Fibroblast of lung (primary cell): ENCODE measurements at places on chromosomes 5 and 9. TPM values are rescaled to one million over a fixed set of nuclear protein-coding genes. Genes with fewer than 3 reads are reported as not detected.

GRCh38 chr9:77892955-77893514 is 138.6 kb downstream of the GNAQ start:
- DNase-seq = no peak

SLC6A19 gene
- not detected in 2 replicates for total RNA-seq

- DNase-seq = peak; percentile 82
These were observed 156.4 kb upstream of the RUSC2 start for GRCh38 chr9:35333551-35333950.

DNA sequence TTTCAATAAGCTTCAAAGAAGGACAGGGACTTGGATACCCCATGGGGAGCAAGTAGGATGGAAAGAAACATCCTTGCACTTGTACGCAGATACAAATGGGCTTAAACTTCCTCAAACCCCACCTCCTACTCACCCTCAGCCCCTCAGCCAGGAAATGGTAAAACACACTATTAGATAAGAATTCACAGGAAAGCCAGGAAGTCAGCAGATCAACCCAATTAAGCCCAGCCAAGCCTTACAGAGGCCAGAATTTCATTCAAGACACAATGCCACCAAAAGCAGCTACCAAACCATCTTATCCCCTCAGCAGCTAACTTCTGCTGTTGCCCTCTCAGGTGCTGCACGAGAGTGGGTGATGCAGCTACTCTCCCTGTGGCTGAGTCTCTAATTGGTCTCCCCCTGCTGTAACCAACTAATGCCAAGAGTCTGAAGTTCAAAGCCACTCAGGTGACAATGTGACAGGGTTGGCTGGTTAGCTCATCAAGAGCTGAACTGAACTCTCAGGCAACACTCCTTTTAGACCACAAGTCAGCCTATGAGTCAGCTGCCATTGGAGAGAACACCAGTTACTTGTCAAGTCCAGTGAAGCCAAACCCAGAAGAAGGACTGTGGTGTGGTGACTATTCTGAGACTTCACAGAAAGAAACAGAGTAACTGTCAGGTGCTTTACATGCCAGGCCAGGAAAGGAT is 201.9 kb downstream of the ZNF608 start:
- no peak for DNase-seq

GRCh38 chr5:181170996-181171395 is 23.6 kb downstream of the OR2V2 start:
- DNase-seq = peak; percentile 83

DNA sequence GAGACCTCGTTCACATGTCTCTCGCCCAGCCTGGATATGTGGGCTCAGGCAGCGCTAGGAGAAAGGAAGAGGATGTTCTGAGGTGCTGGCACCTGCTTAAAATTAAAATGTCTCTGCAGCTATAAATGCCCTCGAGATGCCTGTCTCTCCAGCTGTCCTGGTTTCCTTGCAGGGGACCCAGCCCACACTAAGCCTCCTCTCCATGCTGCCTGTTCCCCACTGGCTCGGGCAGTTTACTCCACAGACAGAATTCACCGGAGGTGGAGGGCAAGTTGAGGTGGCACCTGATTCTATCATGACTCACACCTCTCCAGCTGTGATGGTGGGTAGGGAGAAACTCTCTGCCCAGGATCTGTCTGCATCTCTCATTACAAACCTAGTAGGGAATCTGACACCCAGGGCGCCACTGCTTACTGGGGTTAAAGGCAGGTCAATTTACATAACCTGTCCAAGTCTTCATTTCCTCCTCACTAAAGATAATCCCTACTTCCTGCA is 420.9 kb downstream of the SPOCK1 start:
- DNase-seq = peak; percentile 73

DNA sequence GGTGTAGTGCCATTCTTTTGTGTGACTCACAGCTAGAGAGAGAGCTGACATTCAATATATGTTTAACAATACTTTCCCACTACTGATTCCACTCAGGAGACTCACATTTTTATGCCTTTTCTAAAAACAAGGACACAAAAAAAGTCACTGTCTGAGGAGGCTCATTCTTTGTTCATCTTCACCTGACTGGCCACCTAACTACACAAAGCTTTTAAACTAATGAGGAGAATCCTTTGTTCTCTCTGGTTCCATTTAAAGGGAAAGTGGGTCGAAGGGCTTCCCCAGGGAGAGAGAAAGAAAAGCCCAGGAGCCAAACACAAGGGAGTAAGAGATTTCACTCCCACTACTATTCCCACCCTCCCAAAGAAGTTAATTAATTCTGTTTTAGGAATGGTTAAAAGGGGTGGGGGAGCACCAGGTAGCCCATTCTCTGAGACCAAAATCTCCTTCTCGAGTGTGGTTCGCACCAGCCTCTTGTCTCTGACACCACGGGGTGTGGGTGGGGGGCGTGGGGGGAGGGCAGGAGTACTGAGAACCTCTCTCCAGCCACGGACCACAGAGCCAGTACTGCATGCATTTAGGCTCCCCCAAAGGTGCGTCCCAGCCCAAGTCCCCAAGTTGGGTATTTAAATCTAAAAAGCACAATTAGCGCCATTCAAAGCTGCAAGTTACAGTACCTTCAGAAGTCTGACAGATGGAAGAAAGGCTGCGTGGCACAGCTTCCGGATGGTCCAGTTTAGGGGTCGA is 747 bp downstream of the TRPM3 start:
- DNase-seq = no peak

DNAH5 gene
- 0.77 and 3.1 TPM in 2 replicates for total RNA-seq

DNA sequence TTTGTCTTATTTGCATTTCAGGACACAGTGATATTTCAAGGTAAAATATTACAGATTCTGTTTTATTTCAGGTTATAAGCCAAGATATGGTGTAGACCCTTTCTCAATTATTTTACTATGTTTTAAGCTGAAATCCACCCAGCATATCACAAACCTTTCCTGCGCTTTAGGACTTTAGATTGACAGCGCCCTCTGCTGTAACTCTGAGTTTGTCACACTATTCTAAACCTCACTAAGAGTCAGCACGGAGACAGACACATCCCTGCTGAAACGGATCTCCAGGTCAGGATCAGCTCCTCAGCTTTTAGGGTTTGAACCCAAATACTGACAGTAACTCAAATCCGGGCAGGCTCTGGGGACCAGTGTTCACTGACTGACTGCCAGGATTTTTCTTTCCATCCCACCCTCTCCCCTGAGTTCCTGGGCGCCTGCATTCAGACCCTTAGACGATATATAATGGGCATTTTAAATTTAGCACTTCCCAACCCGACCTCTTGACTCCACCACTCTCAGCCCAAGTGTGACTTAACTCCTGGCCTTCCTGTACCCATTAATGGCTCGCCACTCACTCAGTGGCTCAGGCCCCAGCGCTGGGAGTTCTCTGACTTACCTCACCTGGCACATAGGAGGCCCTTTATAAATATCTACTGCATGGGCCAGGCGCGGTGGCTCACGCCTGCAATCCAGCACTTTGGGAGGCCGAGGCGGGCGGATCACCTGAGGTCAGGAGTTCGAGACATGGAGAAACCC is 33.5 kb downstream of the TLX3 start:
- peak; percentile 52 for DNase-seq

DRD1 gene
- total RNA-seq = 2.0 and 2.6 TPM in 2 replicates

TAF11L5 gene
- total RNA-seq = not detected in 2 replicates

DNA sequence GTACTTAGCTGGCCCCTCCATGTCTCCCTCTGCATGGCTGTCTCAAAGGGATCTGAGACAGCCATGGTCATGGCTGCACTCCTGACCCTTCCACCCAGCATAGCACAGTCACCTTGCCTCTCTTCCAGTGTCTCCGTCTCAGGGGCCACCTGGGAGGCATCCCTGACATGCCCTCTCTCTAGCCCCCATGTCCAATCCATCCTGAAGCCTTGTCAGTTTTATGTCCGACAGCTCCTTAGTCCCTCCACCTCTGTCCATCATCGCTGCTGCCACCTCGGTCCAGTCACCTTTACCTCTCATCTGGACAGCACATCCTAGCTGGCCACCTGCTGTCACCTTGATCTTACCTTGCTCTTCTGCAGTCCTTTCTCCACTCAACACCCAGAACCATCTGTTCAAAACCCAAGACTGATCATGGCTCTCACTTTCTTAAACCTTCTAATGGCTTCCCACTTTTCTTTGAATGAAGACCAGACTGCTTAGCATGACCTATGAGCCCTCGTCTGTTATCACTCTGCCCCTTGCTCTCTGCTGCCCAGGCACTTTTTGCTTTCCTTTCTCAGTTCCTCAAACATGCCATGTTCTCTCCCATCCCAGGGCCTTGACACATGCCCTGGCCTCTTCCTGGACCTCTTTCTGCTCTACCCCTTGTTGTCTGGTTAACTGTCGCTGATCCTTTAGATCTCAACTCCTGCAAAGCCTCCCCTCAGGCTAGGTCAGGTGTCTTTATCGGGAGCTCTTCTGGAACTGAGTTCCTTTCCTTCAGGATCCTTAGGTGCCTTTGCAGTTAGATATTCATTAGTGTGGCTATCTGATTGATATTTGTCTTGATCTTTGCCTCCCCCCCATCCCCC is 181.8 kb upstream of the PITX1 start:
- DNase-seq = no peak

DNA sequence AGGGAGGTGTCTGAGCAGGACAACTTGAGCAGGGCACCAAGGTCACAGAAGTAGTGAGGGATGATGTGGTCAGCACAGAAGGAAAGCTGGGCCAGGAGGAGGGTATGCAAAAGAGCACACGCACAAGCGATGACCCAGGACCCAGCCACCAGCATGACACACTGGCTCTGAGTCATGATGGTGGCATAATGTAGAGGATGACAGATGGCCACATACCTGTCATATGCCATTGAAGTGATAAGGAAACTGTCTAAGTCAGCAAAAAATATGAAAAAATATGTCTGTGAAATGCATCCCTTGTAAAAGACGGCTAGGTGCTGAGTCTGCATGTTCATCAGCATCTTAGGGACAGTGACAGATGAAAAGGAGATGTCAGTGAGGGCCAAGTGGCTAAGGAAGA is 380 bp downstream of the OR1J1 start:
- no peak for DNase-seq

SHB gene
- 12.6 and 13.9 TPM in 2 replicates for total RNA-seq

GRCh38 chr9:10079284-10079964 is 533.4 kb downstream of the PTPRD start:
- DNase-seq = no peak

GRCh38 chr5:169764018-169764378 is 126.9 kb downstream of the DOCK2 start:
- no peak for DNase-seq

DNA sequence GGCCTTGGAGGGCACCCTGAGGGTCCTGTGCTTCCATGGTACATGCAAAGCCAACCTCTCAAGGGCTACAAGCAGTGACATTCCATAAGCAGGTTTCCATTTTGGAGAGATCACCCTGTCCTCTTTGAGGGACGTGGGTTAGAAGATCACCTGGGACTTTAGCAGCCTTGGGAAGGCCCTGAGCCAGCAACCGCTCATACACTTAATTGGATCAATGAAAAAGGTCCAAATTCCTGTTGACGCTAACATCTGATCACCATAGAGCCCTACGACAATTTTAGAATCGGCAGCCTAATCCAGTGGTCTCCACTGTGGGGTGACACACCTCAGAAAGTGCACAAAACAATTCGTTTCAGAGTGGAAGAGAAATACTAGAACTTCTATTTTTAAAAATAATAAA is 196.0 kb upstream of the NR3C1 start:
- DNase-seq = no peak

DNA sequence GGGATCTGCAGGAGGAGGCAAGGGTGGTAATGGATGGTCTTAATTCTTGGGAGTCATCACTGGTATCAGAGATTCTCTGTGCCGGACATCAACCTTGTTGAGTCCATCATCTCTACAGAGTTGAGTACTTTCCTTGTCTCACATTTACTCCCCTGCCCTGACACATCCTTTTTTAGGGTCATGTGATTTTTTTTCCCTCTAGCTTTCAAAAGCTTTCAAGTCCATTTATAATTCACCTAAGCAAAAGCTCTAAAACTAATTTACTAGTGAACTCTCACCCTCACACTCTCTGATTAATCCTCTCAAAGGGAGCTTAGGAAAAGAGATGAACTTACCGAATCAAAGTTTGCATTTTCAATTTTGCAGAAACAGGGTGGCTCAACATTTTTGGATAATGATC is 192.9 kb downstream of the TARS1 start:
- no peak for DNase-seq

- DNase-seq = no peak
These were observed 408.5 kb downstream of the KIAA0825 start for GRCh38 chr5:94209774-94210355.

- DNase-seq = peak; percentile 19
These were observed 117.4 kb downstream of the NPR3 start for GRCh38 chr5:32828492-32828891.
